Gastroesophageal sphincter (tissue), 4 donors: ENCODE measurements at places on chromosomes 2 and 18. TPM values are rescaled to one million over a fixed set of nuclear protein-coding genes. Genes with fewer than 3 reads are reported as not detected.
A peak's percentile ranks its signal among the peaks of the same experiment; 100 is the strongest.

GRCh38 chr18:80168346-80168745 lies 59.3 kb downstream of the ADNP2 start:
- ATAC-seq, result no peak

- no peak for ATAC-seq
Measured at GRCh38 chr2:202432776-202433175, 56.6 kb downstream of the BMPR2 start.

GRCh38 chr2:63614448-63614968 lies 25.7 kb downstream of the MDH1 start:
- no peak for ATAC-seq

DNA sequence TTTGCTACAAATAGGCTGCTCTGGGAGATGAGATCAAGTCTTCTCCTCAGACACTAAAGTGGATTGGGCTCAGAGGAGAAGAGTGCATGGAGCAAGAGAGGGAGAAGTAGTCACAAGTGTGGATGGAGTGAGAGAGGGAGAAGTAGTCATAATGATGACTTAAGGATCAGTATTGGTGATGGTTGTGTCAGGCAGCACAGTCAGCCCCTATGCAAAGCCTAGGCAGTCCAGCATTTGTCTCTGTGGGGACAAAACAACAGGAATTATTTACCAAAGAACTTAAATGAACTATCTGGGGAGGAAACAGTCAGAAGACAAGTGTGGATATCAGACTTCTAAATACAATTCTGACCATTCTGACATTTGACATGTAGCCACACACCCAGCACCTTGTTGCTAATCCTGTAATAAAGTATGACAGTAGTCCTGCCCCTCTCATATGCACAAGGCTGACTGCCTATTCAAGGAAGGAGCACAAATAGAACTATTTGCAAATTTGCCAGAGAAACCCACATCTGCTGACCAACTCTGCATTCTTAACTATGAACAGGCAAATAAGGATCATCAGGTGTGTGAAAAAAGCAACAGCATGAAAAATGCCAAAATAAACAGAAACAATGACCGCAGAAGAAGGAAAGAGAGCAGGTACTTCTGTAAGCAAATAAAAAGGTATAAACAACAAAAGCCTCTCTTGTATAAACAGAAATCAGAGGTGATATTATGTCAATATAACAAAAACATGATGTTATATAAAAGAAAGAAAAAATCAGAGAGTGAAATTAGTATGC lies 1597.9 kb upstream of the ACVR2A start:
- no peak for ATAC-seq

DNA sequence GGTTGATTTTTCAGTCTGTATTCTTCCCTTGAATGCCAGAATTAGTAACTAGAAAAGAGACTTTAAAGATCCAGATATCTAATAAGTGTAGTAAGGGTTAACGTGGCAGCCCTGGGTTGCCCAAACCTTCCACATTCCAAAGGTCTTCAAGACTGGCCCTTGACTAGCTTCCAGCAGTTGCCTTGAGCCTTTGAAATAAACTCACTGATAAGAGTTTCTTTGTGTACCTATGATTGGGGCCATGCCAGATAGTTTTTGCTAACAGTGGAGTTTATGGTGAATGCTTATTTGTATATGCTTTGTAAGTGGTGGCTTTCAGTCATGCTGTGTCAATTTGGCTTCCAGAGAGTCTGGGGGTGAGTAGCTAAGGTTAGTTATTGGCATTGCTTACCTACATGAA lies 722.3 kb downstream of the RNF144A start:
- no peak for ATAC-seq

DNA sequence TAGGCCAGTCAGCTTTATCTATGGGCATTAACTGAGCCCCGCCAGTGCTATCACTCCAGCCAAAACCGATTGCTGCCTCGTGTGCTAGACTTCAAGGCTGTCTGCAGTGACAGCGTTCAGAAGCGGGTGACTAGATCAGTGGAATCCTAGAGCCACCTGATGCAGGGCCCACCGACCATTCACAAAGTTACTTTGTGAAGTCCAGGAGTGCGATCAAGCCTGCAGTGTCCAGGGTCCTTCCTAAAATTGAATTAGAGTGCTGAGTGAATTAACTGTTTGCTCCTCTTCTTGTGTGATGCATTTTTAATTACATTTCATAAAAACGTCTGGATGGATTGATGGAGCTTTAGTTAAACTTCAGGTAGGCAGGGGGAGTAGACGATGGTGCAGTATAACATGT lies 13.9 kb downstream of the PCARE start:
- no peak for ATAC-seq

DNA sequence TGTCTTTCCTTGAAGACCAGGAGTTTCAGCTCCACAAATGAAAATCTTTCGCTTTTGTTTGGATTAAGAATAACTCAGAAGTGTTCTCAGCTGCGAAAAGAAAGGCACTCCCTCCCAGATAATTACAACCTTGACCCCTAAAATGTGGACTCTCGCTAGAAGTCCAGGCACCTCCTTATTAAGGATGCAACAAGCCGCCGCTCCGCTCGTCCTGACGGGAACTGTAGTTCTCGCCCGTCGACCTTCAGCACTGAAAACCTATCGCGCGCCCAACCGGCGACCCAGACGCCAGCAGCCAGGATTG lies 559 bp downstream of the IMMT start:
- ATAC-seq, result no peak

DNA sequence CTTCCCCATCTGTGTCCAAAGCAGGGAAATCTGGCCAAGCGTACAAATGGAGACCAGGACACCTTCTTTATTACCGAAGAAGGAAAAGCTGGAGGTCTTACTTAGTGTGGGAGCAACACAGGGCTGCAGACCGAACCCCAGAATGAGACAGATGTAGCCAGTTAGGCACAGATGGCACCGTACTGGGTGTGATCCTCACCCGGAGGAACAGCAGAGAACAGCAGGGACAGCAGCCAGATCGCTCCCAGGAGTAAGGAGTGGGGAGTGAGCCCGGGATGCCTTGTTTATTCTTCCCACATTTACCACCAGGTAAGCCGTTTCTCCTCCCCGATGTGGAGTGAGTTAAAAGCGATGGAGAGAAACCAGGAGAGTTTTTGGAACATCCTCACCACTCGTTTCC lies 150.7 kb upstream of the SPRED2 start:
- ATAC-seq, result no peak

GRCh38 chr2:9167718-9168657 lies 38.6 kb upstream of the ASAP2 start:
- no peak for ATAC-seq

GRCh38 chr18:26417190-26417589 lies 131.2 kb downstream of the KCTD1 start:
- no peak for ATAC-seq

GRCh38 chr2:165874445-165875039 lies 79.0 kb downstream of the TTC21B start:
- ATAC-seq, result no peak

GRCh38 chr2:182110347-182110746 lies 124.7 kb downstream of the PPP1R1C start:
- no peak for ATAC-seq

GRCh38 chr2:85221067-85221691 lies 88.0 kb downstream of the TCF7L1 start:
- ATAC-seq, result peak; percentile 46

- ATAC-seq, result no peak
Measured at GRCh38 chr2:172131713-172132555, 29.2 kb upstream of the DLX2 start.

- peak; percentile 34 for ATAC-seq
Measured at GRCh38 chr2:85470850-85471800, 52.6 kb downstream of the SH2D6 start.

- no peak for ATAC-seq
Measured at GRCh38 chr2:146879882-146880281, 964.9 kb upstream of the ACVR2A start.

DNA sequence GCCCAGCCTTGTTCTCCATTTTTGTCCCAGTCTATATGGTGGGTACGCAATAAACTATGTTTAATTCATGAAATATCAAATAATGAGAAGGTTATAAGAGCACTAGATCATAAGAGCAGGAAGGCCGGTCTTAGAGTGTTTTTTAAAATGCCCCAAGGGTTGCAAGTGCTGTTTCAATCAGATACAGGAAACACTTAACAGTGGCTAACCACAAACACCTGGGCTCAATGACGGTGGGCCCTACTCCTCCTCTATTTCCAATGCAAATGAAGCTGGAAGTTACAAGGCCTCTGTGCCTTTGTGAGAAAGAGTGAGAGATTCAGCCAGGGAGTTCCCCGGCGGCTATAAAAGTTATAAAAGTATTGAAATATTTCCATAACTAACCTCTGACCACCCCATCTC lies 18.9 kb upstream of the WDR33 start:
- ATAC-seq, result no peak

DNA sequence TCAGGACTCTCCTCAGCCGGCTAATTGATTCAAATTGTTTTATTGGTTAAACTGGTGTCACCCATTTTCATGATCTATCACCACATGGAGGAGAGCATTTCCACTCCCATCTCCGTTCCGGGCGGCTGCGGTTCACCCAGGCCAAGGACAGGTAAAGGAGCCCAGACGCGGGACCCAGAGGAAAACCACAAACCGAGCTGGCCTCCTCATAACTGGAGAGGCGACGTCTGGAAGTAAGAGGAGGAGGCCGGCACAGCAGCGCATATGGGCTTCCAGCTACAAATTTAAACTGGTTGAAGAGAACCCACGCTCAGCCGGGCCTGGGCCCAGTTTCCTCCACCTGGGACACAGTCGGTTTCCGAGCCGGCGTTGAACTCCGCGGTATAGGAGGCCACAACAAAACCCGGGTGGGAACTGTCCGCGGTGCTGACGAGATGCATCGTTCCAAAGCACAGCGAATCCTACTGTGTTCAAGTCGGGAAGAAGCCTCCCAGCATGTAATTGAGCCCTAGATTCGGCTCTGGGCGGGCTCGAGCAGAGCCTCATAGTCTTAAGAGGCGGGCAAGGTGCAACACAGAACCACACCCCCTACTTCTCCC lies 3.0 kb upstream of the SKOR2 start:
- ATAC-seq, result no peak

DNA sequence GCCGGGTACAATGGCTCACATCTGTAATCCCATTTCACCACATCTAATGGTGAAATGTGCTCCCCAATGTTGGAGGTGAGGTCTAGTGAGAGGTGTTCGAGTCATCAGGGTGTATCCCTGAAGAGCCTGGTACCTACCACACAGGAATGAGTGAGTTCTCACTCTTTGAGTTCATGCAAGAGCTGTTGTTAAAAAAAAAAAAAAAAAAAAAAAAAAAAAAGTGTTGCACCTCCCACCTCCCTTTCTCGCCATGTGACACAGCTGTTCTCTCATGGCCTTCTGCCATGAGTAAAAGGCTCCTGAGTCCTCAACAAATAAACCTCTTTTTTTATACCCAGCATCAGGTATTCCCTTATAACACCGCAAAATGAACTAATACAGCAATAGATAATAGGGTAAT lies 106.3 kb downstream of the C2orf74 start:
- no peak for ATAC-seq

DNA sequence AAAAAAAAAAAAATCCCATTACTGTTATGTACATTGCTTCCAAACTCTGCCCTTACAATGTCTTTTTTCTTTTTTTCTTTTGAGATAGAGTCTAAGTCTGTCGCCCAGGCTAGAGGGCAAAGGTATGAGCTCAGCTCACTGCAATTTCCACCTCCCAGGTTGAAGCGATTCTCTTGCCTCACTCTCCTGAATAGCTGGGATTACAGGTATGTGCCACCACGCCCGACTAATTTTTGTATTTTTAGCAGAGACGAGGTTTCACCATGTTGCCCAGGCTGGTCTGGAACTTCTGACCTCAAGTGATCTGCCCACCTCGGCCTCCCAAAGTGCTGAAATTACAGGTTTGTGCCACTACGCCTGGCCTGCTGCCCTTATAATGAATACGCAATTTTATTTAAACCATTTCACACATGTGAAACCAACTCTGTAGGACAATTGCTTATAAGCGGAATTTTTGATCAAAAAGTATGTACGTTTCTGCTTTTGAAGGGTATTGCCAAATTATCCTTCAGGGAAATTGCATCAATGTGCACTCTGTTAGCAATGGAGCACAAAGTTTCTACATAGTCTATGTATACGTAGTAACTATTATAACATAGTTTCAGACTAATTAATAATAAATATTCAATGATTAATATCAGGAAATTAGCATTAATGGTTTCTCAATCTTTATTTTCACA lies 55.7 kb upstream of the ACTR3 start:
- no peak for ATAC-seq

- peak; percentile 41 for ATAC-seq
Measured at GRCh38 chr2:209473930-209474419, 50.1 kb downstream of the MAP2 start.

GRCh38 chr2:65343386-65343785 lies 89.0 kb downstream of the SPRED2 start:
- ATAC-seq, result no peak

DNA sequence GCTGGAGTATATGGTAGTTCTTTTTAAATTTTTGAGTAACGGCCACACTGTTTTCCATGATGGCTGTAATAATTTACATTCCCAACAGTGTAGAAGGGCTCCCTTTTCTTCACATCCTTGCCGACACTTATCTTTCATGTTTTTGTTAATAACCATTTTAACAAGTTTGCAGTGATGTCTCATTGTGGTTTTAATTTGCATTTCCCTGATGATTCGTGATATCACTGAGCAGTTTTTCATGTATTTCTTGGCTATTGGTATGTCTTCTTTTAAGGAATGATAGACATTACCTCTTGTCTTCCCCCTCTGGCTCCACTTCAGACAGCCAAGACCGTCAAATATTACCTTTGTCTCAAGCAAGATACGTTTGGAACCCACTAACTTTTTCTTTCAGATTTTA lies 371.1 kb upstream of the NRP2 start:
- ATAC-seq, result no peak

DNA sequence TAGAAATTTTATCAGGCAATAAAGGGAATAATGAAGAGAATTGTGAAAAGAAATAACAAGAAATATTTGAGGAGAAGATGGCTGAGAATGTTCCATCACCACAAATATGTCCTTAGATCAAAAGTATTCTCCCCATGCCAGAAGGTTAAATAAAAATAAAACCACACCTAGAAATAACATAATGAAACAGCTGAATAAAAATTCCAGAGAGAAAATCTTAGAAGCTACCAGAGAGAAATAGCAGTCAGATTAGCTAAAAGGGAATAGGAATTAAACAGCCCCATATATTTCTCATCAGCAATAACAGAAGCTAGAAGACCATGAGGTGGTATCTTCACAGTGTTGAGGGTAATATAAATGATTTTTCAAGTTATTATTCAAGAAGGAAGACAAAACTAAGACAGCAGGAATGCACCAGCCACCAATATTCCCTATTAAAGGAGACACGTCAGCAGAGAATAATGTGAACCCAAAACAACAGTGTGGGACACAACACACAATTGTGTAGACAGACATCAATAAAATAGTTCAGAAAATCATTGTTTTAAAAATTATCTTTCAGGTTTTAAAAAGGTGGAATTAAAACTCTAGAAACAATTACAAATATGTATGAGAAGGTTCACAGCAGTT lies 82.0 kb upstream of the NEDD4L start:
- no peak for ATAC-seq

- ATAC-seq, result no peak
Measured at GRCh38 chr2:33094303-33094702, 147.6 kb downstream of the LTBP1 start.

GRCh38 chr2:47211497-47212011 lies 56.4 kb upstream of the STPG4 start:
- ATAC-seq, result no peak

The NXPH2 gene
- not detected for total RNA-seq

The CDH19 gene
- total RNA-seq, result 40.6 TPM

The VSNL1 gene
- total RNA-seq, result 5.2 TPM

The ZNF532 gene
- total RNA-seq, result 78.8 TPM

The LYG1 gene
- 1.2 TPM for total RNA-seq

The TMEM198 gene
- 3.9 TPM for total RNA-seq

The GPBAR1 gene
- total RNA-seq, result 0.93 TPM

The CTAGE1 gene
- total RNA-seq, result not detected

The IL36A gene
- 1.2 TPM for total RNA-seq

The RFTN2 gene
- total RNA-seq, result 7.4 TPM

The CYP27A1 gene
- total RNA-seq, result 29.0 TPM
